Effector memory CD4-positive, alpha-beta T cell (primary cell): ENCODE measurements at places on chromosomes 16 and 17.

- no peak for DNase-seq
These were observed 109.3 kb downstream of the IRX3 start for GRCh38 chr16:54177052-54177861.

DNA sequence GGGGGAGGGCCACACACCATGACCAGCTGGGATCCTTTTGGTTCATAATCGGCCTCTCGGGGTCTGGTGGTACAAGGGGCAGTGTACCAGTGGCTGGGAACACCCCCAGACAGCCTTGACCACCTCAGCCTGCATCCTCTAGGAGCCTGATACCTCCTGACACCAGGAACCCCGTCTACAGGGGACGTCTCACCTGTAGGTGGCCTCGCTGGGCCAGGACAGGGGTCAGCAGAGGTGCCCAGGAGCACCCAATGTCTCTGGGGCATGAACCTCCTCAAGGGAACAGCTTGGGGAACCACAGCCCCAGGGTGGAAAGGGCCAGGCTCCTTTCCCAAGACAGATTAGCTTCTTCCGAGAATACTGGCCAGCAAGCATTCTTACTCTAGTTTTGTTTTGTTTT lies 2.5 kb upstream of the METRNL start:
- DNase-seq: no peak

- peak; percentile 3 for DNase-seq
These were observed 28.1 kb downstream of the HEATR3 start for GRCh38 chr16:50093607-50094539.

GRCh38 chr17:27552276-27552732 lies 78.7 kb upstream of the LGALS9 start:
- DNase-seq: no peak

GRCh38 chr16:29994600-29995323 lies 655 bp downstream of the HIRIP3 start:
- no peak for DNase-seq

DNA sequence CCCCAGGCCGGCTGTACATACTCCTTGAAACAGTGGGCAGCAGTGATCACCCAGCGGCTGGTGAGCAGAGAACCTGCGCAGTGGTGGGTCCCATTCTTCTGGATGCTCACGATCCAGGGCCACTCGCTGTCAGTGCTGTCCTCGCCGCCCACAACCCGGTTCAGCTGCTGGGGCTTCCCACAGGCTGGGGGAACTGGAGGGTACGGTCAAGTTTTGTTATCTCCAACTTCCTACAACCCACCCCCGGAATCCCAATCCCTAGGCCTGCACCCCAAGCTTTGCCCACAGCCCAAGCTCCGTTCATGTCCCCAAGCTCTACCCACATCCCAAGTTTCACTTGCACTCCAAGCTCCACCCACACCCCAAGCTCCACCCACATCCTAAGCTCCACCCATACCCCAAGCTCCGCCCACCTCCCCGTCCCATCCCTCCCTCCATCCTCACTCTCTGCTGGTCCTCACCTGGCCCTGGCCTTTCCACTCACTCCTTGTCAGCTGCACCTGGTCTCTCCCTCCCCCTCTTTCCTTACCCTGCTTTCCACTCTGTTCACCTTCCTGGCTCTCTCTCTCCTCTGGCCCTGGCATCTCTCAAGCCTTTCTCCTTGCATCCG lies 1.8 kb downstream of the PRSS22 start:
- no peak for DNase-seq

- no peak for DNase-seq
These were observed 27.4 kb downstream of the NDE1 start for GRCh38 chr16:15677447-15677846.

GRCh38 chr16:24975428-24975889 lies 39.7 kb downstream of the ARHGAP17 start:
- DNase-seq: no peak

DNA sequence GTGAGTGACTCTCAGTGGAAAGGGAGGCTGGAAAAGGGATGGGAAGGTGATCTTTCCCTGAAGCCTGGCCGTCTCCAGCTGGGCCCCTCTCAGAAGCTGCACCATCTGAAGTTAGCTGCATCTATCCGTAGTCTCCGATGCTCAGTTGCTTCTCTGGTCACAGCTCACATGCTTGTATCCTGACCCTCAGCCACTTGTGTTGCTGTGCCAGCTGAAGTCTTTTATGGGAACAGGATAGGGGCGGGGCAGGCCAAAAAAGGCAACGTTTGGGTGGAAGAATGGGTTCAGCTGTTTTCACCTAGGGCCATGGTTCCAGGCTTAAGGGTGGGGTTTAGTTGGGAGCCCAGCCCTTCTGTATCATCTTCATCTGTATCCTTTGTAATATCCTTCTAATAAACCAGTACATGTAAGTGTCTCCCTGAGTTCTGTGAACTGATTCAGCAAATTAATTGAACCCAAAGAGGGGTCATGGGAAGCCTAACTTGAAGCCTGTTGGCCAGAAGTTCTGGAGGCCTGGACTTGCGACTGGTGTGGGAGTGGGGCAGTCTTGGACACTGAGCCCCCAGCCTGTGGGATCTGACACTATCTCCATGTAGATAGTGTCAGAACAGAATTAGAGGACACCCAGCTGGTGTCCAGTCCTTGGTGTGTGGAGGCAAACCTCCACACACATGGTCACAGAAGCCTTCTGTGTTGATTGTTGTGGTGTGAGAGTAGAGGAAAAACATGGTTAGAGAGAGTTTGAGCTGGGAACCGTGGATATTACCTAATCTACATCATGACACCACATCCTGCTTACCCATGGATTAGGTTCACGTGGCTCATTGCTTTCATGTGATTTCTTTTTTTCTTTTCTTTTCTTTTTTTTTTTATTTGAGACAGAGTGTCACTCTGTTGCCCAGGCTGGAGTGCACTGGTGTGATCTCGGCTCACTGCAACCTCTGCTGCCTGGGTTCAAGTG lies 49.3 kb upstream of the FBXO47 start:
- no peak for DNase-seq

DNA sequence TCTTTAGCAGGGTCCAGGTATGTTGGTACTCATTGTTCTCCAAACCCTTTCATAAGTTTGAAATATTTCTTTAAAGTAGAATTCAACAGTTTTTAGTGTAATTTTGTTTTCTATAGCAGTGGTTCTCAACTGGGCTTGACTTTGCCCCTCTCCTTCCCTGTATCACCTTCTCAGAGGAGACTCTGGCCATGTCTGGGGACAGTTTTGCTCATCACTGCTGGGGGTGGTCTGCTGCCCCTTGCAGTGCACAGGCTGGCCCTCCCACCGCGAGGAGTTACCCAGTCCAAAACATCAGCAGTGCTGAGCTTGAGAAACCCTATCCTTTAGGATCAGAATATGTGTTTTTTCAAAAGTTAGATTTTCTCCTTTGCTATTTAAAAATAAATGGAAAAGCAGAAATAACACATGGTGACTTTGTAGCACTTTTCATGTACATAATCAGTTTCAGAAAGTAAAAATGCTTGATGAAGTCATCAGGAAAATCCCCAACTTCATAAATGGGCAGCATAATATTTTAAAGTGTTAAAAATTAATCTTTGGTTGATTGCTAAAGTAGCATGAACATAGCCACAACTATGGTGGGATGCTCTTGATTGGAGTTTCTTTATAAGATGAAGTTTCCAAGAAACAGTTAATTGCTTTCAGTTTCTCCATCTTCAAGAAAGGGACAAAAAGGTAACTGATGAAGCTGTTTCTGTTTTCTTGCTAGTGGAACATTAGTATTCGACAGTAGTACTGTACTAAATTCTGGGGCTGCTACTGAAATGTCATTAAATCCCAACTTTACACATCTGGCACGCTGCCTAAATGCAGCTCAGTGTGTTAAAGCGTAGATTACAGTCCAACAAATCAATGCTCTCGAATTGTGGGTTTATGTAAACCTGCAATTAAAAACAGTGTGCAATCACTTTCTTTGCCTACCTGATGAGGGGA lies 70.3 kb downstream of the NETO2 start:
- DNase-seq: no peak

DNA sequence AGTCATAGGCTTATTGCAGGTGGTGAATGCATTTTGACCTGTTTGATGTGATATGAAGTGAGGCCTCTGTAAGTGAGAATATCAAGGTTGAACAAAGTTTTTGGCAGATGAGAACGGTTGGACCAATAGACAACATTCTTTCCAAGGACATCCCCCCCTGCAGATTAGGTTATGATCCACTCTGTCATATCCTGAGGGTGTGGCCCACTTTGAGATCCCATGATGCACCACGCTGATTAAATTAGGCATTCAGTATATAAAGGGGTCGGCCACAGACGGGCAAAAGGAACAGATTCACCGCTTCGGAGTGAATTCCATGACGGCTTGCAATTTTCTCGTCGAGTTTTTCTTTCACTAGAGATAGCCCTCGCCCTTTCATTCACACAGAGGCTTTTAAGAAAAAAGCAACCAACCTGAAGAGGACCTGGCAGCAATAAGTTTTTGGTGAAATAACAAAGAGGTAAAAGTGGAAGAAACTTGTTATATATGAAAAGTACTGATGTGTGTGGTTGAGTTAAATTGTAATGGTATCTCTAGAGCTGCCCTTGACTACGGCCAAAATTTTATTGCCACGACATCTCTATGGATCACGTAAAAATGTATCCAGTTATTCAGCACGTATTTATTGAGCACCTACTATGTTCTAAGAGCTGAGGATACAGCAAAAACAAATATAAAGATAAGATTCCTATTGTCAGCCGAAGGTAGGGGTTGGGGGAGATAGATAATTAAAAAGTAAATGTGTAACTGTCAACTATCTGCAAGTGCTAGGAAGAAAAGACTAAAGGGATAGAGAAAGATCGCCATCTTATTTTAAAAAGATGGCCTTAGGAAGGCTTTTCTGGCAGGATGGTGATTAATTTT lies 1.7 kb upstream of the RBBP6 start:
- no peak for DNase-seq

DNA sequence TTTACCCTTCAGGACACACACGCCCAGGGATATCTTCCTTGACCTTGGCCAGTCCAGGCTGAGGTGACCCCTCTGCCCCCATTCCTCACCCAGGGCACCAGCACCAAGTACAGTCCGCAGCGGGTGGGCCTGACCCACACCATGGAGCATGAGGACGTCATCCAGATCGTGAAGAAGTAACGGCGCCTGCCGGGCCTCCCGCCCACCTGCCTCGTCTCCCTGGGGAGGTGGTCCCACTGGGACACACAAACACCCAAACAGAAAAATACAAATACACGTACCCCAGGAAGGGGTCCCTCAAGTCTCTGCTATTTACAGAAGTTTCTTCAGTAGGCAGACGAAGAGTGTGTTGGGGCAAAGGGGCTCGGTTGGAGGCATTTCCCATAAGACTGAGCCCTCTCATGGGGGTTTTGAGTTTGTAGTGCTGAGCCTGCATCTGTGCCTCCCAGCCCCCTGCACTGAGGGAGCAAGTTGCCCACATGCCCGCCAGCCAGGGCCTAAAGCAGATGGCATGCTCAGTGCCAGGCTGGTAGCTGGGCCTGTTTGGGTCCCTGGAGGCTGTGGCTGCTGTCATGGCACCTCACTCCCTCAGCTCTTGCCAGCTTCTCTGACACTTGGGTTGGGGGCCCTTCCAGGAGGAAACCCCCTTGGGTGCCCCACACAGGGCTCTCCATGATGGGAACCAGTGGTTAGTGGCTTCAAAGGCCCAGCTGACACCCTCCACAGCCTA lies 1.3 kb upstream of the MYO15A start:
- no peak for DNase-seq

DNA sequence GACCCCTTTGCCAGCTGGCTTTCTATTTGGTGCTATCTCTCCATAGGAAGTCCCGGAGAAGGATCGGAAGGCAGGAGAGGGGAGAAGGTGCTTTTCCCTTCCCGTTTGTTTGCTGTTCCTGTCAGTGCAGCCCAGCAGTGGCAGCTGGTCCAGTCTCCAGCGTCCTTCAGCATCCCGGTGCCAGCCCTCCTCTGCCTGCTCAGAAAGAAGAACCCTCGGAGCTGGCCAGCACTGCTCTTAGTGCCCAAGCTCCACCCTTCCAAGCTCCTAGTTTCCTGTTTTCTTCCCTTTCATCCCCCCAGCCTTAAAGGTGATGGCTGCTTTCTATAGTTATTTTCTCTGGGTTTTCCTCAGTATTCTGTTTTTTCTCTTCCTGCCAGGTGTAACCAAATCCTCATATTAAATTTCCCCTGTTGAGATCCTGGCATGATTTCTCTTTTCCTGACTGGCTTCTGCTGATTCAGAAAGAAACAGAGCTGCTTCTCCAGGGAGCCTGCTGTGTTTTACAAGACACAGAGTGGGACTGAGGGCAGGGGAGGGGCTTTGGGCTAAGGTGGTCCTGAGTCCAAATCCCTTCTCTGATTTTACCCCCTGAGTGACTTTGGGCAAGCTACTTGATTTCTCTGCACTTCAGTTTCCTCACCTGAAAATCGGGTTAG lies 186.8 kb downstream of the COPRS start:
- no peak for DNase-seq

GRCh38 chr17:30576326-30576861 lies 99.2 kb downstream of the GOSR1 start:
- no peak for DNase-seq

- DNase-seq: no peak
These were observed 38.9 kb upstream of the ATP2A3 start for GRCh38 chr17:4003131-4003500.

DNA sequence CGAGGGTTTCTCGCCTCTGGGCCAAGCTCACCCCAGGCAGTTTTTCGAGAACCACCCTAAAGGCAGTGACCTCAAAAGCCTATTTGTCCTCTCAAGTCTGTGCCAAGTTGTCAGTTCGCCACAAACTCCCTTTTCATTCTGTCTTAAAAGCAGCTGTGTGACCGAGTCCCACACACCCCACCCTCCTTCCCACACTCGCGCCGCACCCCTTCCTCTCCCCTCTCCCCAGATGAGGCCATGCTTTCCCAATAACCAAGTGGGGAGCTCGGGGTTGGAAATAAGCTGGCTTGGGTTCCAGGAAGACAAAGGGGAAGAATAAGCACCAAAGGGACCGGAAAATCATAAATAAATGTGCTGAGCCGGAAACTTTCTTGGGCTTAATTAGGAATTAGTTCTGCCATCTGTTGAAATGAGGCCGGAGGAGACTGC lies 36.7 kb downstream of the GRIN2C start:
- DNase-seq: no peak

DNA sequence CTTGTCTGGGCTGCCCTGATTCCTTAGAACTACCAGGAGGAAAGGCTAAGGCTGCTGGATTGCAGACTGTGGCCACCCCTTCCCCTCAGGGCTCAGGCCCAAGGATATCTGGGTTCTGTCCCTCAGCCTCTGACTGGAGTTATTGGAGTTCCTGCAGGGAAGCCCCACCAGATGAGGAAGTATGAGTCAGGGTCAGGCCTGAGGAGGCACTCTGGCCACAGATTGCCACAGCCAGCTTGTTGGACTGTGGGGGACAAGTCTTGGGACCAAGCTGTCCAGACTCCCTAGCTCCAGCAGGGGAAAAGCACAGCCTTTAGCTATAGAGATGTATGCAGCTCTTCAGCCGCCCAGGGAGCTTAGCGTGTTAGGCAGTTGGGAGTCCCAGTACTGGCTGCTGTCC lies 381.9 kb upstream of the TOM1L1 start:
- DNase-seq: no peak

DNA sequence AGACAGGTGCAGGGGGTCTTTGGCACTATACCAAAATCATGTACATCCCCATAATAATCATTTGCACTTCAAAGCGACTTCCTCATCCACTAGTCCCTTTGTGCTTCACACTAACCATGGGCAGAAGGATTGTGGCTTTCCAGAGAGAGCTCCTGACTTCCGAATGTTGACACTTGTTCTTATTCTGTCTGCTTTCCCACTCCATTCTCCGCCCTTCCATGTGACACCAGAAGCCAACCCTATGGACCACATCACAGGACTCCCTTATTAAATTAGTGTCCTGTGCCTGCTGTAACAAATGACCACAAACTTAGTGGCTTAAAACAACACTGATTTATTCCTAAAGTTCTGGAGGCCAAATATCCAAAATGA lies 91.6 kb downstream of the CMC2 start:
- DNase-seq: no peak
